ENCODE measurements at places on chromosomes 7 and 10. TPM values are rescaled to one million over a fixed set of nuclear protein-coding genes. Genes with fewer than 3 reads are reported as not detected.

NPFFR1 gene
- total RNA-seq, result not detected

HMX3 gene
- total RNA-seq, result not detected

SPOCK2 gene
- total RNA-seq, result 0.39 TPM

BTBD16 gene
- total RNA-seq, result 0.58 TPM

MYOF gene
- total RNA-seq, result 241 TPM

SPDYE11 gene
- total RNA-seq, result not detected

KCP gene
- total RNA-seq, result 0.36 TPM

GPR85 gene
- total RNA-seq, result not detected

TAS2R3 gene
- total RNA-seq, result not detected

ANXA7 gene
- 107 TPM for total RNA-seq

OPALIN gene
- not detected for total RNA-seq

SEMA4G gene
- 7.1 TPM for total RNA-seq

LRRN3 gene
- total RNA-seq, result not detected

NAMPT gene
- 111 TPM for total RNA-seq

GPR26 gene
- total RNA-seq, result not detected

RNF148 gene
- not detected for total RNA-seq

SEC31B gene
- 2.2 TPM for total RNA-seq

CLCN1 gene
- total RNA-seq, result not detected

C7orf57 gene
- 0.20 TPM for total RNA-seq

NPSR1 gene
- total RNA-seq, result not detected

ITIH5 gene
- 0.09 TPM for total RNA-seq

WDR11 gene
- total RNA-seq, result 17.4 TPM

POLR3A gene
- total RNA-seq, result 11.0 TPM

SORCS3 gene
- not detected for total RNA-seq

LIPJ gene
- not detected for total RNA-seq

PTEN gene
- 74.3 TPM for total RNA-seq

TAS2R41 gene
- total RNA-seq, result not detected

SPDYE2B gene
- not detected for total RNA-seq

ZNF365 gene
- 0.93 TPM for total RNA-seq
